Gastroesophageal sphincter (tissue), 4 donors: ENCODE measurements at places on chromosomes 5 and 9.

DNA sequence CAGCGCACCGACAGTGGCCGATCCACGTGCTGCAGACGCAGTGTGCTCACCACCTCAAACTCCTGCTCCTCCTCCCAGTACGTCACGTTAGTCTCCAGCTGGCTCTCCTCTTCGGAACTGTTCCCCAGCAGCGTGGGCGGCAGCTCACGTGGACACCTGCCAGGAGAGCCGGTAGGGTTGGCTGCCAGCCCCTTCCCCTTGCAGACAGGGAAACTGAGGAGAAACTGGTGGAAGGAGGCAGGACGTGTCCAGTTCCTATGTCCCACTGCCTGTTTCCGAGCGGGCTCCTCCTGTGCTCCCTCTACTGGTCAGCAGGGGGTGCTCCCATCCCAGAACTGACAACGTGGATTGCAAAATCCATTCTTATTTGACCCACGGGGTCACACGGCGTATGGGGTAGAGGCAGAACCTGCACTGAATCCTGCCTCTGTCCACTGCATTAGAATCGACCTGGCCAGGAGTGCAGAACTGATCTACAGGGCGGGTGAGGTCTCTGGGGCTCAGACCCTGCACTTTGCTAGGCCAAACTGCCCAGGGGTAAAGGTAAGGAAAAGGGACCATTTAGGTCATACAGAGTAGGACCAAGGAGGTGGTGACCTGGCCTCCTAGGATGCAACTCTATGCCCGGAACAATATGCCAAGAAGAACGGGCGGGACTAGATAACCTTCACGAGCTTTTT, 25.7 kb downstream of the PDGFRB start:
- ATAC-seq, result peak; percentile 80

DNA sequence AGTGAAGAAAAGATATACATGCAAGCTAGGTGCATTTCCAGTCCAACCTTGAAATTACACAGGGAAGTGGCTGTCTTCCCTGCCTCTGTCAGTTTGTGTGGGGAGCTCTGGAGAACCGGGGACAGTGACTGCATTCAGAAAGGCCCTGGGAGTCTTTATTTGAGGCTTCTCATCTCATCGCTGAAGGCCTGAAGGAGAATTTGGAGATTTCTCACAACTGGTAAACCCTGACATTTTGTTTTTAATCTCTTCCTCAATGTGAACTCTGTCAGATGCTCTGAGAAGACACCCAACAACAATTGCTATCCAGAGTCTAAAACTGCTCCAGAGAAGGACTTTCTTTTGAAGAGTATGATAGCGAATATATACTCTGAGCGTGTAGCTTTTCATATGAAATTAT, 33.0 kb downstream of the MACIR start:
- ATAC-seq, result no peak

- no peak for ATAC-seq
These were observed 328.4 kb downstream of the RAB3C start for GRCh38 chr5:58911270-58911669.

DNA sequence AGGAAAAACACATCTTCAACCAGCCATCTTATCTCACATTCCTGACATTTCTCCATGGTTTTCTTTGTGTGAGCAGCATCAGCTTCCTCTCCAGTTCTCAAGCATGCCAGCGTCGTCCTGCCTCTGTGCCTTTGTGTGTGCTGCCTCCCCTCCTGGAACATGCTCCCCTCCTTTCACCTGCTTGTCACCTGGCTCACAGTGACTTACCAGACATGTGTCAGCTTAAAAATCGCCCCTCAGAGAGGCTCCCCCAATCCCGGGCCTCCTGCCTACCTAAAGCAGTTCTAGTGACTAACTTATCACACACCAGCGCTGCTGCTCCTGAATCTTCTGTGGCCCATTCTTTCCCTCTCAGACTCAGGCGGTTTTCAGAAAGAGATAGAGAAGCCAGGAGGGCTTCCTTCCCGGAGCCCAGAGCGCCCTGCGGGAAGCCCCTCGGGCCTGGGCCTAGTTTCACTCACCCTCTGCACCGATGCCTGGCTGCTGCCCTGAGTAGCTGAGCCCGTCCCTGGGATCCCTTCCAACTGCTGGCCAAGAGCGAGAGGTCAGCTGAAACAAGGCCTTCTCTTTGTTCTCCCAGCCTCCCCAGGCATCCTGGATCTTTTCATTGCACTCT, 51.1 kb upstream of the MVB12B start:
- no peak for ATAC-seq

DNA sequence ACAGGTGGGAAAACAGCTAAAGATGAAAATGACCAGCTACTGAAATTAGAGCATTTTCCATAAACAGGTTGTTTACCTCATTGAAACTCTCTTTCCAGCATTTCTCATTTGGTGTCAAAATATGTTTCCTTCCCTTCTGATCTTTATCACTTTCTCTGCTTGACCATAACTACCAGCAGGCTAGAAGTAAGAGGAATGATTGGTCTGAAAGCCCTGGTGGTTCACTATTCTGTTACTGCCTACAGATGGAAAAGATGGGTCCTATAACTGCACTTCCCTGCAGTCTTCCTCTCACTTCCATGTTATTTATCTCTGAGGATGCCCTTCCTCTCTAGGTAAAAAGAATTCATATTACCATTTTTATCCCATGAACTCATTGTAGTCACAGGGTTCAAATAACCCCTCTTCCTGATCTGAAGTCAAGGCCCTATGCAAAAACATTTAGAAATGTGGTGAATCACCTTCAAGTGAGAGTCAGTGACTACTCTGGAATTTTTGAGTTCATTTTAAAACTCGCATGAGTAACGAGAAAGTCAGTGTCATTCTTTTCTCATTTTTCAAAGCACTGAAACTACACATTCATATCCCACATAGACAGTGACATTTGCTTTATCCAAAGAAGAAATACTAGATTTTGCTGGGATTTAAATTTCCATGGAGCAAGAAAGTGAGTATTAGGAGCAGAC, 51.7 kb downstream of the ZNF474 start:
- peak; percentile 66 for ATAC-seq

DNA sequence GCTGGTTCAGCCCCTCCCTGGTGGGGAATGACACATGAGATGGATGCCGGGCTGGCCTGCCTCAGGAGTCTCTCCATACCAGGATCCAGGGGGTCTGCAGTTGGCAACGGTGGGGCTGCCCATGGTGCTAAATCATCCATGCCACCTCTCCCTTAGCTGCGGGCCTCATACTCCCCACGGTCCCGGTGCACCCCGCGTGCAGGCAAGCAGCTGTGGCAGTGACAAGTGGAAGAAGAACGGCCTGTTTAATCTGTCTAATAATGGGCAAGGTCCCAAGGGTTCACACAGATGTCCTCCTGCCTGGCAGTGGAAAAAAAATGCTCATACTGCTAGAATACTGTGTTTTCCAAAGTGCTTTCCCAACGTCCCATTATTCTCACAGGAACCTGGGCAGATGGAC, 196.9 kb upstream of the PANK3 start:
- no peak for ATAC-seq

- ATAC-seq, result no peak
These were observed 502.5 kb upstream of the IZUMO3 start for GRCh38 chr9:25048098-25048724.

DNA sequence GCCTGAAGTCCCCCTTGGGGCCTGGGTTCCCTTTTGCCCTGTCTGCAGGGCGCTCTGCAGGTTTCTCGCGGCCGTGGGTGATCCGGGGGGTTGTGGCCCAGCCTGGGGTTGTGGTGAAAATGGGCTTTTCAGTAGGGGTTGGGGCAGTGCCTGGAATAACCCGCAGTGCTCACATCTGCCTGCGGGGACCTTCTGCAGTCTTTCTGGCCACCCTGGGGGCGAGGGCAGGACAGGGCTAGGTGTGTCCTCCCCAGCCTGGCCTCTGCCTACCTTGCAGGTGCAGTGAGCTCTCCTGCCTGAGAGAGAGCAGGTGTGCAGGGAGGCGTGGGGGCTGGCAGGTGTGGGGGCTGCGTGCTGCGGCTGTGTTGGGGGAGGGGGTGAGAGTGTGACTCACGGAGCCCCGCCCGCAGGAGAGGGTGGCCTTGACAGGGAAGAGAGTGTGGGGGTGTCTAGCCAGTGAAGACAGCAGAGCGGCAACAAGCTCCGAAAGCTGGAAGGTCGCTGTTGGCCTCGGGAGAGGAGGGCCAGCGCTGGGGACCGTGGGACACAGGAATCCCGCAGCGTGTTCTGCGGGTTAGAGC, 131.4 kb downstream of the MRPL36 start:
- no peak for ATAC-seq

DNA sequence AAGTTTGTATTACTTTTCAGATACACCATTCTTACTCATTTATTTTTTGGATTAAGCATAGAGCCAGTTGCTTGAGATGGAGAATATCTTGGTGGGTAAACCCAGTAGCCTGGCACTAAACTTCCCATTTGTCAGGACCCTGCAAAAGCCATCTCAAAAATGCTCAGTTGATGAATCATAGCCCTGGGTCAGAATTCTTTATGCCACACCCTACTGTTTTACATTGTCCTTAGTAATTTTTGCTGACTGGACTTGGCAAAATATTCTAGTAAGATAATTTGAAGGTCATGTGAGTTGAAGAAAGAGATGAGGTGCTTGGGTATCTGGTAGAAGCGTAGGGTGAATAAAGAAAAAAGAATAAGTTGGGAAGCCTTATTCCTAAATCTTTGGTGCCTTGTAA, 50.7 kb downstream of the C7 start:
- ATAC-seq, result no peak

DNA sequence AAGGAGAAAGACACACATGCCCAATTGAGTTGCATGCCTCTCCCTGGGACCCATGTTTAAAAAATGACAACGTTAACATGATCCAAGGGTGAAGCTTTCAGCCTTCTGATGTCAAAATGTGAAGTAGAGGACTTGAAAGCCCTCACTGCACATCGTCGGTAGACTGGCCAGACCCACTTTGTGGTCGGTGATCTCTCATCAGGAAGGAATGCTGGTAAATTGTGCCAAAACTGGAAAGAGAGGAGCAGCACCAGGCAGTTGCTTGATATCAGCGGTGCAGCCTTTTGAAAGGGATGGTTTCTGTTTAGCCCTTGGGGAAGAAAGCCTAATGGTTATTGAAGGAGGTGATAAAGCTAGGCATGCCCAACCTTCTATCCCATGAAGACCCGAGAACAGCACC, 125.3 kb upstream of the MARCHF11 start:
- no peak for ATAC-seq

GRCh38 chr9:19156805-19157204, 29.5 kb upstream of the PLIN2 start:
- ATAC-seq, result peak; percentile 48

GRCh38 chr5:68316469-68316868, 100.9 kb downstream of the PIK3R1 start:
- no peak for ATAC-seq
